ENCODE measurements at places on chromosomes 1 and 21.

DNA sequence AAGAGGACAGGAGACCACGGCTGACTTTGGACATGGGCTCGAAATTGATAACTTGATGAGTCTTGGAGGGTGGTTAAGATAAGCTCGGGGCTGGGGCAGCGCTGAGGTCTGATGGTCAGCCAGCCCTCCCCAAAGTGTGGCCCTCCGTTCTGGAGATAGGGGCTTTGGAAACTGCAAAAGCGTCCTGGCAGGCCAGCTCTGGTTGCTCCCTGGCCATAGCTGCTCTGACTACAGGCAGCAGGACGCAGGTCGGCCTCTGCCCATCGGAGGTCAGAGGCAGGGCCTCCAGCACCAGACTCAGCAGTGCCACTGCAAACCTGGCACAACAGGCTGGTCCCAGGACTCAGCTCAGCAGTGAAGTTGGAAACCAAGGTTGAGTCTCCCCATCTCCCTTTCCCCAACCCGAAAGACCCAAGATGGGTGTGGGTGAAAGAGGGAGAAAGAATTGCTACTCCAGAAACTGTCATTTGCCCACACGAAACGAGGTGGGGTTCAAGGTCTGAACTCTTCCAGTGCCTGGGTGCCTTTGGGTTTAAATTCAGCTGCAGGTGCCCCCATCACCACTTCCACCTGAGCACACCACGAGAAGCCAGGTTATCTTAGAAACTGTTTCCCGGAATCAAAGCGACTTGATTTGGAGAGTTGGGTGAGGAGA, 4.8 kb downstream of the SIM2 start:
- DNase-seq = no peak

- no peak for DNase-seq
Measured at GRCh38 chr1:94272388-94272787, 35.0 kb upstream of the ARHGAP29 start.

DNA sequence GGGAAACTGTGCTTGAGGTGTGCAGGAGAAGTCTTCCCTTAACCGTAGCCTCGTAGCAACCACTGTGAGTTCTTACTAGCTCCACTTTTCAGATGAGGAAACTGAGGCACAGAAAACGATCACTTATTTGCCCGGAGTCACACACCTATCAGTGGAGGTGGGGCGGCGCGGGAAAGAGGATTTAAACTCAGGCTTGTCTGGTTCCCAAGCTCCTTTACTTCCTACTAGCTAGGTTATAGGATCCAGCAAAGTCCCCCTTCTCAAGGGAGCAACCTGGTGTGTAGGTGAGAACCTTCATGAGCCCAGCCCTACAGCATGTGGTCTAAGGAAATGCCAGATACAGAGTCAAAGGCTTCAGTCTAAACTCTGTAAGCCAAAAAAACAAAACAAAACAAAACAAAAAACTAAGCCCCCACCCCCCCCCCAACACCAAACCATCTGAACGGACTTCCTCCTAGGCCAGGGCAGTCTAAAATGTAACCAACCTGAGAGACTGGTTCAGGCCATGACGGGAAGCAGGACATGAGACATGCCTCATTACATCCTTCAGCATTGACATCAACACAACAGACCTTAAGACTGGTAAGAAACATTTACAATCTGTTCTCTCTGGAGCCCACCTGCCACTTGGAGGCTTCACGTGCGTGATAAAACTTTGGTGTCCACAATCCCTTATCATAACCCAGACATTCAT, 709 bp upstream of the FBXO42 start:
- DNase-seq = no peak

- no peak for DNase-seq
Measured at GRCh38 chr1:55081905-55082296, 42.6 kb downstream of the PCSK9 start.

GRCh38 chr1:89081005-89081404, 16.0 kb upstream of the GBP1 start:
- no peak for DNase-seq
